ENCODE measurements at places on chromosomes 12 and 14.

- peak; percentile 61 for DNase-seq
These were observed 166.1 kb upstream of the E2F7 start for GRCh38 chr12:77231501-77231918.

DNA sequence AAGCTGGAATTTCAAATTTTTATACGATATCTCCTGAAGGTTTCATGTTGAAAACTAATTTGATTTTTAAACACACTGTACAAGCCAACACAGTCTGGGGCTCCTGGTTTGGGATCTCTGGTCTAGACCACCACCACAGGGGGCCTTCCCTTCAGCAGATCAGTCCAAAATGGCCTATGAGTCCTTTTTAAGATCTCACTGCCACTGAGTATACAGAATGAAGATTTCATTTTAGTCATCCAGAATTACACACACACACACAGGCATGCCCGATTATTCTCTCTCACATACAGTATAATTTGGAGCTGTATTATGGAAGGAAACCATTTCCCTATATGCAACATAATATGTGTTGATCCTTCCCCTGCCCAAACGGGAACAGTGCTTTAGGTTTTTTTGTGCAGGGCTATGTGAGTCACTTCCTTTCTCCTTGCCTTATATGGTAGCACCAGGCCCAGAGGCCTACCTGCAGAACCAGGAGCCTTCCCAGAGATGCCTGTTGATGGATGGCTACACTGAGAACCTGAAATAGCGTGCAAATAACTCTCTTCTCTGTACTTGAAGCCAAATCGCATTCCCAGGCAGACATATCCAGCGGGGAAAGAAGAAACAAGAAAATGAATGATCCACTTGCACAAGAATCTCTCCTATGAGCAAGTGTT lies 28.1 kb upstream of the WNK1 start:
- no peak for DNase-seq

DNA sequence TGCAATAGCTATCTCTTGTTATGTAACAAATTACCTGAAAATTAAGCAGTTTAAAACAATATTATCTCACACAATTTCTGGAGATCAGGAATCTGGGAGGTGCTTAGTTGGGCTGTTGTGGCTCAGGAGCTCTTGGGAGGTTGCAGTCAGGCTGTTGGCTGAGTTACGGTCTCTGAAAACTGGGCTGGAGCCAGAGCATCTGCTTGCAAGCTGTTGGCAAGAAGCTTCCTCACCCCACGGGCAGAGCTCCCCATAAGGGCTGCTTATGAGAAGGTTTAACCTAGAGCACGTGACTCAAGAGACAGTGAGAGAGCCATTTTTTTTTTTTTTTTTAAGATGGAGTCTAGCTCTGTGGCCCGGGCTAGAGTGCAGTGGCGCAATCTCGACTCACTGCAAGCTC lies 346.8 kb downstream of the ATP23 start:
- no peak for DNase-seq

DNA sequence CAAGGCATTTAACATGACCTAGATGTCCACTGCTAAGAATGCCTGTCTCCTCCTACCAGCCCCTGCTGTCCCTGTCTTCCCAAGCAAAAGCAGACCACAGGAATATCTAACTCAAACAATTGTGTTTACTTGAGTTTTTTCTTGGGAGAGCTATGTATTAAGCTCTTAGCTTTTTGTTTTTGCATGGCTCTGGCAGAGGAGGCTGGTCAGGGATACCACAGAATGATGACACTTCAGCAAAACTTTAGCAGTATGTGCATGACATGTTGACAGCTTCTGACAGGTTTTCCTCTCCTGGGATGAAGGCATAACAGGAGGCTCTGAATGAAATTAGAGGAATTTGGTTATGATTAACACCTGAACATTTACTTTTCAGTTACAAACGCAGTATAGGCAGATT lies 6.9 kb downstream of the TMBIM6 start:
- no peak for DNase-seq

DNA sequence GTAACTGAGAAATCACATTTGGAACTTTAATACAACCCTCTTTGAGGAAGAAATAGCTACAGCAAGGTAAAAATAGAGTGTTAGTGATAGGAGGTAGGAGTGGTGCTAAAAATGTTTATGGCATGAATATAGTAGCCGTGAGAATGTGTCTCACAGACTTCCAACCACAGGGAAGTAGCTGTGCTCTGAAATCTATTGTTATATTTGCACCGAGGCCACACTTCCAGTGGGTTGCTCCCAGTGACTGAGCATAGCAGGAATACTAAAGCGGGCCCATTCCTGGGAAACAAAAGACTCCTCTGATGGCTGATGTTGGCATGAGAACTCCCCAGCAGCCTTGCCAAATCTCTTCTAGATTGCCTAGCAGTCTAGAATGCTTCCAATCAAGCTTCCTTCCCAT lies 174.1 kb upstream of the PLXNC1 start:
- DNase-seq: no peak

DNA sequence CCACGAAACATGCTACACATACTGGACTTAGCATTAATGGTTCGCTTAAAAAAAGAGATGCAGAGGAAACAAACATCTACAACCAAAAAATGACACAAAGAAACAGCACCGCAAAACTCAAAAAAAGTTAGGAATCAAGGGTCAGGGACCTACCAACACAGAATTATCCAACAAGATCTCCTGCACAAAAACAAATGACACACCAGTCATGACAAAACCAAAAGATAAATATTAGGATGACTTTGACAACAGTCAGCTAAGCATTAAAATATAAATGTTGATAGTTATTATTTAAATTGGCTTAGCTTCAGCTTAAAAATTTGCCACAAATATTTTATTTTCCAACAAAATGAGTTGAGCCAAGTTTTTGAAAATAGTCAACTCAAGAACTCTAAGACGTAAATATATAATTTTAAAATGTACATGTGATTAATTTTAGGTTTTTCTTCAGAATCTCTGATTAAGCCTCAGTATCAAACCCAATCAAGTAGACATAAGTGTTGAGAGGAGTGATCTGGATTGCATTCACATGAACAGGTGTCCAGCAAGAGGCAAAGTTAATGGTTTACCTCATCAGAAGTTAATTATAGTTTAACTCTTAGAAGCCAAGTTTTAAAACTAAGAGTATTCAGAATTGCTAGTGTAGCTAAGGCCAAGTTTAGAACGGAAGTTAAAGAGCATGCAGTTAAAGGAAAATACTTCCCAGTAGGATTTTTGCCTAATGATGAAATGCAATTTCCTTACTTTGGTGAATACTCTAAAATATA lies 79.9 kb downstream of the HEATR5A start:
- no peak for DNase-seq

DNA sequence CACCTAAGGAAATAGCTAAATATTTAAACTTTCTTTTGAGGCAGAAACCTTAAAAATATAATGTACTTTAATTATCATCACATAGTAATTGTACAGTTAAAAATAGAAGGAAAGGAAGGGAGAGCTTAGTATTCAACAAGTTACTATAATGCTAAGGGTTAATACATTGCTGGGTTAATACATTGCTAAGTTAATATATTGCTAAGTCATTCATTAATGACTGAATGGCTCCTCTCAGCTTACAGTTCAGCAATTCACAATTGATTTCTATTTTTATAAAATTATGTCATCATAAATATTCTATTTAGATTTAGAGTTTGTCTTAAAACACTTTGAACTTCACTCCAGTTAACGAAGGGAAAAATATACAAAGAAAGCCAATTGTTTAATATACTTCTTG lies 207.9 kb downstream of the BMP4 start:
- DNase-seq: no peak

DNA sequence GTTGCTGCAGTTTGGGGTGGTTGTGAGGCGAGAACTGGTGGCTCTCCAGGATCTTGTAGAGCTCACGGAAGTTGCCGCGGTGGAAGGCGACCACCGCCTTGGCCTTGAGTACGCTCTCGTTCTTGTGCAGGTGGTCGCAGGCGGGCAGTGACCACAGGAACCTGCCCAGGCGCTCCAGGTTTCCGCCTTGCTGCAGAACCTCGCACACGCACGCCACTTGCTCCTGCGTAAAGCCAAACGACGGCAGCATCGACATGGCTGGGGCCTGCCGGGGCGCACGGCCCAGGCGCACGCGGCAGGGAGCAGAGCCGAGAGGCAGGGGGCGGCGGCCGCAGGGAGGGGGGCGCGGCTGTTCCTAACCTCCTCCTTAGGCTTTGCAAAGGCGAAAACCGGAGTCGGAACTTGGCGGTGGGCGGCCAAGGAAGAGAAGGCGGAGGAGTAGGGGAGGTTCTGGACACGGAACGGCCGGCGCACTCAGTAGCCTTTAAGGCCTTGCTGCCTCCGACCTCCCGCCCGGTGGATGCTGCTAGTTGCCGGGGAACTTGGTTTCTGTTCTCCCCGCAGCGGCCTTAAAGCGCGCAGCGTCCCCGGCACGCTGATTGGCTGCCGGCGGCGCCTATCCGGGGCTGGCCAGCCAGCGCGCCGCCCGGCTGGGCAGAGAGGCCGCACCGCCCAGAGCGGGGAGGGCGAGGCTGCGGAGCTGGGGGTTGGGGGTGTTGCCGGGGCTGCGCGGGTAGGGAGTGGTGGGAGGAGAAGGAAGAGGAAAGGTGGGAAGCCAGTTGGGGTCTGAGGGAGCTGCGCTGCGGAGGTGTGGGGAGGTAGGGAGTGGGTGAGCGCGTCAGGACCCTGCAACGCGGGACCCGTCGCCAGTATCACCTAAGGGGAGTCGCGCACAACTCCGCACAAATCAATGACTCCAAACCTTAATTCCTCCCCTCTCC lies at the start of gene SIX1:
SIX1 (minus strand) TSS at position 544 of the 941 bp plus-strand sequence; CDS start at position 256, 288 bp downstream.
- no peak for DNase-seq

- no peak for DNase-seq
These were observed 108.3 kb downstream of the SLC15A4 start for GRCh38 chr12:128715485-128715884.

- DNase-seq: no peak
These were observed 145.9 kb downstream of the PRKCH start for GRCh38 chr14:61467296-61467695.

DNA sequence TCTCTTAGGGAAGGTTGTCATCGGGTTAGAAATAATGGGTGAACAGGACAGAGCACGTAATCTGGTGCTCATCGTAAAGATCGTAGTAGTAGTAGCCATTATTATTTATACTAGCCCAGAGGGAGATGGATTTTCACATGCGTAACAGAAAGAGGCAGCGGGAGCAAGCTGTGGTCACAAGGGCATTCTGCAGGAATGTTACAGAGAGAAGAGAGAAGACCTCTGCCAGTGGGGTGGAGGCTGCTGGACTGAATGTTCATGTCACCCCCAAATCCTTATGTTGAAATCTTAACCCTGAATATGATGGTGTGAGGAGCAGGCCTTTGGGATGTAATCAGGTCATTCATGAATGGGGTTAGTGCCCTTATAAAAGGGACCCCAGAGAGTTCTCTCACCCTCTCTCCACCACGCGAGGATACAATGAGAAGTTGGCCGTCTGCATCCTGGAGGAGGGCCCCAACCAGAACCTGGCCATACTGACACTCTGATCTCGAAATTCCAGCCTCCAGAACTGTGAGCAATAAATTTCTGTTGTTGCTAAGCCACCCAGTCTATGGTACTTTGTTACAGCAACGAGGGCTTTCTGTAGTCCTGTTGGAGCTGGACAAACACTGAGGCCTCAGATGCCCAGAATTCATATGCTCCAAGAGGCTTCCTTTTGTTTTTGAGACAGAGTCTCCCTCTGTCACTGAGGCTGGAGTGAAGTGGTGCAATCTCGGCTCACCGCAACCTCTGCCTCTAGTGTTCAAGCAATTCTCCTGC lies 131.2 kb upstream of the MED13L start:
- DNase-seq: no peak

- DNase-seq: no peak
These were observed 128.3 kb upstream of the EVL start for GRCh38 chr14:99936738-99937474.

GRCh38 chr12:125688881-125689280 lies 623.6 kb downstream of the AACS start:
- no peak for DNase-seq

- no peak for DNase-seq
These were observed 67.0 kb upstream of the ARHGAP5 start for GRCh38 chr14:32009976-32010581.

GRCh38 chr14:105187935-105188524 lies 6.9 kb upstream of the NUDT14 start:
- DNase-seq: peak; percentile 79

- DNase-seq: peak; percentile 66
These were observed 41.8 kb upstream of the CLMN start for GRCh38 chr14:95361373-95362137.

GRCh38 chr12:122935318-122935717 lies 30.9 kb downstream of the ABCB9 start:
- DNase-seq: no peak

DNA sequence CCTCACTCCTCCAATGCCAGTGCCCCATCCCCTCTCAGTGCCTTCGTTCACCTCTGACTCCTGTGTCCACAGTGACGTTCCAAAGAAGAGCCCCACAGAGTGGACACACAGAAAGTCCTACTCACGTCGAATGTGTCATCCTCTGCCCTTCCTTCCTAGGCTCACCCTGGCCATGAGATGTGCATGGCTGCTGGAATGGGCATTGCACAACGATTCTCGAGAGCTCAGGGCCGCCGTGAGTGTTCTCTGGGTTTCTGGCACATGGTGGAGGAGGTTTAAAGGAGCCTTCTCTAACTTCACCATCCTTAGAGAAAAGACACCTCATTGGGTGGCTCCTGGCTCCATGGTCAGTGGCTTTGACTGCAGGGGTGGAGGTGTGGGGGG lies 12.8 kb upstream of the CEP170B start:
- no peak for DNase-seq

GRCh38 chr12:63948211-63948610 lies 103.7 kb downstream of the SRGAP1 start:
- DNase-seq: no peak

- no peak for DNase-seq
These were observed 36.2 kb downstream of the MMAB start for GRCh38 chr12:109537136-109537535.

DNA sequence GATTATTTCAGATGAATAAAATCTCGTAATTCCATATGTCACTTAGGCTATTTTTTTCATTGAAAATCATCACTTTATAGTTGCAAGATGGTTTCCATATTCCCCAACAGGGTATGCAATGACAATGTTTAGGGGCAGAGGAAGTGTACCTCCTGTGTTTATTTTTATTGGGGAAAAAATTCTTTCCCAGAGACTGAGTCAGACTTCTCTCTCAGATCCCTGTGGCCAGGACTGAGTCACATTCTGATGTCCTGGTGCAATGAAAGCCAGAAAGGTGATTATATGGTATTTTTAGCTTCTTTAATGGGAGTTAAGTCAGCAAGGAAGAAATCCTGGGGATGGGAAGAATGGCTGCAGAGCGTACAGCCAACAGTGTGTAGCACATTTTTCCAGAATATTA lies 196.9 kb upstream of the ALG10 start:
- no peak for DNase-seq

GRCh38 chr14:97641827-97642226 lies 844.6 kb downstream of the VRK1 start:
- no peak for DNase-seq

DNA sequence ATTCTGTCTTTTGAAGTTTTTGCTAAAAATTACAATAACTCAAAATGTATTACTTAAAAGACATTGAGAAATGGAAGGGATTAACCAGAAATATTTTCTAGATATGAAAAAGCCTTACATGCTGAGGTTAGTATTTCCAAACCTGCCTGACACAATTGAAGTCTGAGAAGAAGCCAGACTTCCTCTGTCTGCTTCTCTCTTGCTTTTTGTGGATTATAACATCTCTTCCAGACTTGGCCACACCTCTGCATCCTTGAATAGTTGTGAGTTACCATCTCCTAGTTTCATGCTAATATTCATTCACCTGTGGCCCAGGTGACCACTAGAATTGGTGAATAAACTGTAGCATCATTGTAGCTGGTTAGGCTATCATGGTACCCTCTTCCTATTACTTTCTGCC lies 497.6 kb downstream of the SLC16A7 start:
- DNase-seq: no peak
